T-cell (primary cell): ENCODE measurements at places on chromosomes 11 and 22. TPM values are rescaled to one million over a fixed set of nuclear protein-coding genes. Genes with fewer than 3 reads are reported as not detected.
A peak's percentile ranks its signal among the peaks of the same experiment; 100 is the strongest.

Gene GRK3
- total RNA-seq, result 1.4 TPM

Gene C11orf52
- total RNA-seq, result not detected

Gene SMIM35
- 0.47 TPM for total RNA-seq

Gene UBQLNL
- 1.0 TPM for total RNA-seq

Gene SCGB2A2
- not detected for total RNA-seq

Gene ASRGL1
- 0.88 TPM for total RNA-seq

DNA sequence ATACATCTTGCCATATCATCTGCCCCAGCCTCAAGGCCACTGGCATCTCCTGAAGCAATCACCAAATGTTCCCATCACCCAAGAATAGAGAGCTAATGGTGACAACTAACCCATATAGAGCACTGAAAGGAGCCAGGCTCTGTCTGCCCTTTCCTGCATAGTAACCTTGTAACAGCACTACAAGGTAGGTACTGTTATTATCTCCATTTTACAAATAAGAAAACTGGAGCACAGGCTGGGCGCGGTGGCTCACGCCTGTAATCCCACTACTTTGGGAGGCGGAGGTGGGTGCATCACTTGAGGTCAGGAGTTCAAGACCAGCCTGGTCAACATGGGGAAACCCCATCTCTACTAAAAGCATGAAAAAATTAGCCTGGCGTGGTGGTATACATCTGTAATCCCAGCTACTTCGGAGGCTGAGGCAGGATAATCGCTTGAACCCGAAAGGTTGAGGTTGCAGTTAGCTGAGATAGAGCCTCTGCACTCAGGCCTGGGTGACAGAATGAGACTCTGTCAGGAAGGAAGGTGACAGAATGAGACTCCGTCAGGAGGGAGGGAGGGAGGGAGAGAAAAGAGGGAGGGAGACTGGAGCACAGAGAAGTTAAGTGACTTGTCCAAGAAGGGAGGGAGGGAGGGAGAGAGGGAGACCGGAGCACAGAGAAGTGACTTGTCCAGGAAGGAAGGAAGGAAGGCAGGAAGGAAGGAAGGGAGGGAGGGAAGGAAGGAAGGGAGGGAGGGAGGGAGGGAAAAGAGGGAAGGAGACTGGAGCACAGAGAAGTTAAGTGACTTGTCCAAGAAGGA is 2.2 kb downstream of the SLC35F2 start:
- H3K36me3 ChIP-seq, result no peaks in the 10 kb centered on the region
- DNase-seq, result no peak
- H3K4me1 ChIP-seq, result peaks cover 26% of the 10 kb centered on the region
- H3K27me3 ChIP-seq, result no peaks in the 10 kb centered on the region

DNA sequence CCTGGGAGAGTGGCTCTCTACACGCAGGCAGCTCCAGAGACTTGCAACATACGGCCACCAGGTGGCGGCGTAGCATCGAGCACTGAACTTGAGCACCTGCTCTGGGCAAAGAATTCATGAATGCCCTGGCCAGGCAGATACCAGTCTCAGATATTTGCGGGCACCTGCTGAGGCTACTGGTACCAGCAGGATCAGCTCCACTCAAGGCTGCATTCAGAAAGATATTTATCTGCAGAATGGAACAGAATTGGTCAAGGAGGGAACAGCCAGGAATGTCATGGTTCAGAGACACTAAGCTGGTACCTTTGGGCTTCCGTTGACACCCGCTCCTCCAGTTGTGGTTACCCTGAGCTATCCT is 10.8 kb upstream of the CCDC86 start:
- H3K36me3 ChIP-seq, result no peaks in the 10 kb centered on the region
- DNase-seq, result peak; percentile 65

DNA sequence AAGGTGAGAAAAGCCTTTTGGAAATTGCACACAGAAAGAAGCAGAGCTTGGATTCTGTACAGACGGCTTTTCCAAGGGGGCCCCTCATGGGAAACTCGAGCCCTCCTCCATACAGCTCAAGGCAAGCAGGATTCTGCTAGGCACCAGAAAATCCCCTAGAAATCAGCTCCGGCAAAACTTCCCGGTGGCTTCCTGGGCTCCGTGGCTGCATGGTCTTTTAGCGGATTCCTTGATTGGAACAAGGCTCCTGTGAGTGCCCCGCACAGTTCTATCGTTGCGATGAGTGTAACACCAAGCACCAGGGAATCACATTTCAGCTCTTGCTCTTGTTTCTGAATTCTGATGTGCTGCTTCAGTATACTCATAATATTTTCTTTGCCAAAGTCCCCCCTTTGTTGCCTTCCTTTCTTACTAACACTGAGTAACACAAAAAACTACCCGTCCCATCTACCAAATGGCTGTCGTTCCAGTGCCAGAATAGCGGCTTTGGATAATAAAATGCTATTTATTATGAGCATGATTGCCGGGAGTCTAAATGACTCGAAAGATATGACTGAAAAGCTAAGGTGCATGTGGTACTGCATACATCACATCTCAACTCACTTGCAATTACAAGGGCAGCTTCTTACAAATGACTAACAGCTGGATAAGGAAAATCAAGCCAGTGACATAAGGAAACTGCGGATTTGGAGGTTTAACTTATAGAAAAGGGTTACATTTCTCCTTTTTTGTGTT is 494.1 kb downstream of the DLG2 start:
- no peaks in the 10 kb centered on the region for H3K27me3 ChIP-seq
- H3K36me3 ChIP-seq, result no peaks in the 10 kb centered on the region
- H3K27ac ChIP-seq, result no peak overlapping the region

DNA sequence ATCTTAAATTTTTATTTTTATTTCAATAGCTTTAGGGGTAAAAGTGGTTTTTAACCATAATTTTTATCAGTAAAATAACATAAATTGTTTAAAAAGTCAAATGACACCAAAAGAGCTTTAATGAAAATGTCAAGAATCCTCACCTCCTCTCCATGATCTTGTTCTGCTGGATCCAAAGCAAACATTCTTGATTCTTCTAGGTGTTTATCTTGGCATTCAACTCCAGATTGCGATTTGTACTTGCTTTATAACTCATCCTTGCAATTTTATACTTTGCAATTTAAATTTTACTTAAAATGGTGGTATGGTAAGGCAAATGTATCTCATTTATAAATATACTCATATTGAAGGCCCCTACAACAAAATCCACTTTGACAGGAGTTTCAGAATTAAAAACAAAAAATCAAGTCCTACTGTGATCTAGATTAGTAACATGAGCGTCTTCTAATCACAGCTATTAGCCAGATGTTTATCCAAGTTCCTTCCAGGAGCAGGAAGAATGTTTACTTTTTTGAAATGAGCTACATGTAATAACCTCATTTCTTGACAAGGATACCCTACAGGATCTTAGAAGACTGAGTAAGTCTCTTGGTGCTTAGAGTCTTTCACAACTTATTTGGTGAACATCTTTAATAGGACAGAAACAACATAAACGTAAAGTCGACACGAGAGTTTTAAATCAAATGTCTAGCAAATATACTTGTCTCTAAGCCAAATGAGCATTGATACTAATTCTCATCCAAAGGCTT is 72.4 kb upstream of the CARD18 start:
- H3K4me3 ChIP-seq, result no peak overlapping the region
- H3K4me1 ChIP-seq, result no peaks in the 10 kb centered on the region
- no peak overlapping the region for H3K27ac ChIP-seq
- H3K27me3 ChIP-seq, result no peaks in the 10 kb centered on the region
- no peak for DNase-seq
- H3K36me3 ChIP-seq, result no peaks in the 10 kb centered on the region

GRCh38 chr11:78425399-78426070 is 7.9 kb upstream of the GAB2 start:
- peaks cover 4% of the 10 kb centered on the region for H3K27me3 ChIP-seq
- peaks cover 4% of the 10 kb centered on the region for H3K4me1 ChIP-seq
- no peak overlapping the region for H3K4me3 ChIP-seq
- no peak for DNase-seq
- no peak overlapping the region for H3K27ac ChIP-seq

- H3K27ac ChIP-seq, result no peak overlapping the region
- H3K4me3 ChIP-seq, result no peak overlapping the region
- no peak for DNase-seq
- no peaks in the 10 kb centered on the region for H3K36me3 ChIP-seq
- H3K4me1 ChIP-seq, result no peaks in the 10 kb centered on the region
Measured at GRCh38 chr11:102799681-102800340, 1.9 kb upstream of the MMP1 start.

DNA sequence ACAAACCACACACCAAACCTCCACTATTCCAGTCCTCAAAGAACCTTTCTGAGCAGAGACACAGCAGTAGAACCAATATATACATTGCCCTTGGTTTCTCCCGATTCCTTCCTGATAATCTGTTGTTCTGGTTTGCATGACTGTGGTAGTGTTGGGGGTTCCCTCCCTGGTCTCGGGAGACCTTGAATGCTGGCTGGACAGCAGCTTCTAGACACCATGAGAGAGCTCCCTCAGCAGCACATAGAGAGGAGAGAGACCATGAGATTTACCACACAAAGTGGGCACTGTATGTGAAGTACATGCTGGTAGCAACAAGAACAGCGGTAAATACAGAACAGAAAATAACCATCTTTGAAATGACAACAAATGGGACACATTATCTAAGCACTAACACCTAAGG is 2.6 kb downstream of the C11orf91 start:
- H3K4me3 ChIP-seq, result no peak overlapping the region
- DNase-seq, result no peak
- H3K4me1 ChIP-seq, result no peaks in the 10 kb centered on the region
- H3K27ac ChIP-seq, result no peak overlapping the region
- H3K36me3 ChIP-seq, result no peaks in the 10 kb centered on the region

- no peak overlapping the region for H3K27ac ChIP-seq
- H3K4me3 ChIP-seq, result no peak overlapping the region
- H3K27me3 ChIP-seq, result peaks cover 15% of the 10 kb centered on the region
- DNase-seq, result no peak
Measured at GRCh38 chr22:36026741-36027140, 1.9 kb downstream of the RBFOX2 start.

DNA sequence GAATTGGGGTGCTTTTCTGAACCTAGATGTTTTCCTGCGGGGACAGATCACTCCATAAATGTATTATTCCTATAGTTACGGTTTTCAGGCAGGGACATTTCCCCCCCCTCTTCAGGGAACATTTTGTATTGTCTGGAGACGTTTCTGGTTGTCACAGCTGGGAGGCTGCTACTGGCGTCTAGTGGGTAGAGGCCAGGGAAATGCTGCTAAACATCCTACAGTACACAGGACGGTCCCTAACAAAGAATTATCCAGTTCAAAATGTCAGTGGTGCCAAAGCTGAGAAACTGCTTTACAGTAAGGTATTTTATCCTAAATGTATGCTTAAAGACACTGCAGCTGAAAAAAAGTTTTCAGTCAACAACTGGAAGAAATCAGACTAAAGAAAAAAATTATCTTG is 19.4 kb downstream of the PIWIL4 start:
- H3K4me1 ChIP-seq, result no peaks in the 10 kb centered on the region
- no peak for DNase-seq
- no peak overlapping the region for H3K27ac ChIP-seq
- H3K4me3 ChIP-seq, result no peak overlapping the region
- no peaks in the 10 kb centered on the region for H3K36me3 ChIP-seq
